ENCODE measurements at places on chromosomes 2 and 18. TPM values are rescaled to one million over a fixed set of nuclear protein-coding genes. Genes with fewer than 3 reads are reported as not detected.

Gene PJVK
- 2.2 TPM for total RNA-seq

Gene INO80D
- total RNA-seq = 13.5 TPM

Gene CCDC102B
- 10.4 TPM for total RNA-seq

Gene TPO
- 1.3 TPM for total RNA-seq

Gene NEU2
- not detected for total RNA-seq

Gene CYS1
- total RNA-seq = 6.0 TPM

Gene DTNA
- total RNA-seq = 163 TPM

Gene SIX3
- total RNA-seq = not detected

Gene SCN2A
- 0.19 TPM for total RNA-seq

Gene SNORC
- total RNA-seq = 1.1 TPM

Gene NT5DC4
- total RNA-seq = not detected

Gene EVA1A
- not detected for total RNA-seq
